ENCODE measurements at places on chromosomes 1 and 21.

DNA sequence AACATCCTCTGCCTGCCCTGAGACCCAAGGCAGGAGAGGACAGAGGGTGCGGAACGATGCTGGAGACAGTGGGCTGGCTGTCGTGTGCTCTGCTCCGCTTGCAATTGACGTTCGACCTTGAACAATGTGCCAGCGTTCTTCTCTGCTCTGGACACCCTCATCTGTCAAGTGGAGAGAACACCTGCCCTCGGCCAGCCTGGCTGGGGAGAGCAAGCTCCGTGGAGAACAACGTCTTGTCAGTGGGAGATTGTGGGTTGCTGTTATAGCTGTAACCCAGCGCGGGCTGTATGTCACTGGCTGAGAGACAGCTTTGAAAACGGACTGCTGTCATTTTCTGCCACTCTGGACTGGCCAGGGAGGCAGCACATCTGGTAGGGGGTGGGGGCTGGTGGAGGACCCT is 14.7 kb downstream of the KIAA1614 start:
- peak; percentile 75 for DNase-seq

DNA sequence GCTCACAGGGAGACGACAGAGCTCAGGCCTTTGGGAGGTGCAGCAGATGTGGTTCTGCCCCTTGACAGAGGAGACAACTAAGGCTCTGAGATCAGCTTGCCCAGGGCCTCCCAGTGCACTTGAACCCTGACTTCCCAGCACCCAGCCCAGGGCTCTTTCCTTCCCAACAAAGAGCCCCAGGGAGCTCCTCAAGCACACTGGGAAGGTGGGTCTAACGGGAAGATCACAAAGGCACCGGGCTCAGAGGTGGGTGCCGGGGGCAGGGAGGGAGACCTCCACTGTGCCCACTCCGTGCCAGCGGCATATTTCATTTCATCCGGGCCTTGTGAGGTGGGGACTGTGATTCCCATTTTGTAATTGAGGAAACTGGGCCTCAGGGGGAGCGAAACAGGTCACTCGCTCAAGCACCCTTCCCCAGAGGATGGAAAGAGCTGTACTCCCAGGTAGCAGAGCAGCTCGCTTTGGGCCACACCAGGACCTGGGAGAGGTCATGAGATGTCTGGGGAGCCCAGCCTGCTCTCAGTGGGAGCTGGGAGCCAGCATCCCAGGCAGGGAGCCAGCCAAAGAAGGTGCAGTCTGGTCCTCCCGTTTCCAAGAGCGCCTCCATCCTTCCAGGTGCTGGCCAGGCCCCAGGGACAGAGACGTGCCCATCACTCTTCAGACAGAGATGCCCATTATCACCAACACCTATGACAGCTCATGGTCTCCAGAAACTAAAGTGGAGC is 82.3 kb downstream of the SYT2 start:
- no peak for DNase-seq

DNA sequence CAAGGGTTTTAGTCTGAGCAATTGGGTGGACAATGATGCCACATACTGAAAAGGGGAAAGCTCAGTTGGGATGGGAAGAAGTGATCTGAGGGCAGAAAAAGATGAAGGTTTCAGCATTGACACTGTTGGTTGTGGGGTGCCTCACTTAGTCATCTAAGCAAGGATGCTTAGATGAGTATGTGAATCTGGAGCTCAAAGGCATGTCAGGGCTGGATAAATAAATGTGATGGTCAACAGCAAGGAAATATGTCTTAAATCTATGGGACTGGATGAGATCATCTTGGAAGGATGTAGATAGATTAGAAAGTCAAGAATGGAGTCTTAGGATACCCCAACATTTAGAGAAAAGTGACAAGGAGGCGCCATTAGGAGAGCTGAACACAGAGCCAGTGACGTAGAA is 114.6 kb downstream of the ZBTB18 start:
- no peak for DNase-seq

DNA sequence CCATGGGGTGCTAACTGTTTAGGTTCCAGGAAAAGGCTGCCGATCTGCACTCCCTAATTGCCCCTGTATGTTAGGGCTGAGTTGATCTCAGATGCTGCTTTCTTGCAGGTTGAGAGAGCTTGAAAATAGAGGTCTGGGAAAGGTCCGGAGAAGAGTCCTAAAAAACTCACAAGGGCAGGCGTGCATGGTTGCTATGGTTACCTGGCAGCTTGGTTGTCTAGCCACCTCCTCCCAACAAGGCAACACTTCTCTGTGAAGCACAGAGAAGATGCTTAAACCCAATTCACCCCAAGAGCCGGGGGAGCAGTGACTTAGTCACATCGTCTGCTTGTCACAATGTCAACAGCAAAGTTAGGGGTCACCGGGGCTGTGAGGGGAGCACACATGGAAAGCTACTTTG is 31.0 kb upstream of the LRRC52 start:
- no peak for DNase-seq

- DNase-seq, result peak; percentile 59
Measured at GRCh38 chr1:51518033-51518585, 957 bp downstream of the EPS15 start.

DNA sequence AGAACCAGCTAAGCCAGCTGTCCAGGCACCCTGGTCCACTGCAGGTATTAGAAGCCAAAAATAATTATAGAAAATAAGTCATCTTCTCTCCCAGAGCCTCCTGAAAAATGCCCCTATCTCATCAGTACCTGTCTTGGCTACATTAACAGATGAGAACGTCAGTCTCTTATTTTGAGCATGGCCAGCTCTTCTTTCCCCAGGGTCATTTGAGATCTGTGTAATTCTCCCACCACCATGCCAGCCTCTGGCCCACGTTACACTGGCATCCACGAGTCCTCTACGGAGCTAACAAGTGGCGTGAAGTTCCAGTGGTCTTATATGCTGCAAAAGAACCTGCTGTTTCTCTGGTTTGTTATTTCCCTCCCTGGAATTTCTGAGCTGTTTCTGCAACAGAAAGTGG is 118.0 kb downstream of the ATP5PO start:
- no peak for DNase-seq

DNA sequence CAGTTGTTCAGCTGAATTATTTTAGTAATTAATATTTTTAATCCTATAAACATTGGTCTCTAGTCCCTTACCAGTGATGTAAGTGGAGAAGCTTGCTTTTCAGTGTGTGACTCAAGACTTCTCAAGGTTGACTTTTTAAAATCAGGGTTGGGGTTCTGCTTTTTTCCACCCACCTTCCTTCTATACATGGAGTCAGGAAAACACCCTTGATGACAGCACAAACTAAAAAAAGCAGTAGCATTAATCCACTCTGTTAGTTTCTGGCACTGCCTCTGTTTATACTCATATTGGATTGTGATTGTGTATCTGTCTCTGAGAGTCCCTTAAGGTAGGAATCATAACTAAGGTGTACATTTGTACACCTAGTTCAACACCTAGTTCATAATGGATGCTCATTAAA is 8.3 kb upstream of the PLEKHO1 start:
- no peak for DNase-seq

DNA sequence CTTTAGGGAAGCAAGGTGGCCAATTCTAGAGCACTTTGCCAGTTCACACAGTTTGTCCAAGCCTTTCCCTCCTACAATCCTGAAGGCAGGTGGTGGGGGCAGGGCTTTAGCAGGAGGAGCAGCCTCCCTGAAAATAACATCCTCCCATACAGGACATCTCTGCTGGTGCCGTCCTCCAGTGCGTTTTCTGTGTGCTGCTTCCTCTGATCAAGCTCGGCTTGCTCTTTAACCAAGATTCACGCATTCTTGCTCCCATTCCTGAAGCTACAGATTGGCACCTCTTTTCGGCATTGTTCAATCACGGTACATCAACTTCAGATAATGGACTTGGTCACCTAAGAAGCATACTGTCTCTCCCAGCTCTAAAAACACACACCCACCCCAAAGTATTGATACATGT is 7.5 kb upstream of the DPT start:
- DNase-seq, result no peak

DNA sequence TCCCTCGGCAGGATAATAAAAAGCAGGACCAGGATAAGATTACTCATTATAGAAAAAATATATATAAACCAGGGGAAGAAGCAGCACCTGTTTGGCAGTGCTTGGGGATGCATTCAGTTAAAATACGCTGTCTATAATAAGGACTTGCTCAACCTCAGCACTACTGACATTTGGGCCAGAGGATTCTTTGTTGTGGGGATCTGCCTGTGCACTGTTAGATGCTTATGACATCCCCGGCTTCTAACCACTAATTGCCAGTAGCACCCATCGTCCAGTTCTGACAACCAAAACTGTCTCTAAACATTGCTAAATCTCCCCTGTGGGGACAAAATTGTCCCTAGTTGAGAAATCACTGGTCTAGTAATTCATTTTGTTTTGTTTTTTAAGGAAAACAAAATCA is 242.1 kb downstream of the SLC45A1 start:
- DNase-seq, result no peak

- DNase-seq, result no peak
Measured at GRCh38 chr1:33654267-33654834, 181.9 kb downstream of the ZSCAN20 start.

GRCh38 chr1:242523719-242524570 is 552 bp downstream of the PLD5 start:
- peak; percentile 10 for DNase-seq

DNA sequence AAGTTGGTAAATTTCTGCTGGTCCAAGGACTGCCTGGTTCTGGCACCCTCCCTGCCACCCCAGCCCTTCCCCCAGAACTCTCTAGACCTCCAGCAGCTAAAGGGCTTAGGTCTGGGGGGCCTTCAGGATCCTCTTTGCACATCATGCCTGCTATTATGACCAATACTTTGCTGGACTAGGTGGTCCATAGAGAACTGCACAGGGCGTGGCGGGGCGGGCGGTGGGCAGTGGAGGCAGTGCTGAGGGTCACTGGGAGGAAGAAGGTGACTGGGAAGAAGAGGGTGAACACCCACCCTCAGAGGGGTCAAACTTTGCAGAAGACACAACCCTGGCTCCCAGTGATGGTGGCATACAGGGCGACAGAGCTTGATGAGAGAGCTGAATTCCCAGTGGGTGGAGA is 18.2 kb downstream of the CDK18 start:
- no peak for DNase-seq

DNA sequence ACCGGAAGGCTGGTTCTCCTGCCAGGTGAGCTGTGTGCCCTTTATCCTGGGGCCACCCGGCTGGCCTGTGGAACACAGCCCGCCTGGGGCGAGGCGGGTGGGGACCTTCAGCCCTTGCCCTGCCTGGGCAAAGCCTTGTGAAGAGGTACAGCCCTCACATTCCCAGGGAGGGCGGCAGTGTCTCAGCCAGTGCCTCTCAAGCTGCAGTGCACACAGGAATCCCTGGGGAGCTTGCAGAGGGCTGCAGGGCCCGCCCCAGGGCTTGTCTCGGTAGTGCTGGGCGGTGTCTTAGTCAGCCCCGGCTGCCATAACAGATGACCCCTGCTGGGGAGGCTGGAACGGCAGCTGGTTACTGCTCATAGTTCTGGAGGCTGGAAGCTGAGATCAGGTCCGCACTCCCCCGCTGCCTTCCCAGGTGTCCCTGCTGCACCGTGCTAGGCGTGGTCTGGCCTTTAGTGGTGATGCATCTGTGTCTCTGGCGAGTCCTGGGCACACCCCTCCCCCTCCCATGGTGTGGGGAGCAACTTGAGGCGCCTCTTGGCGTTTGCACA is 12.6 kb downstream of the DFFB start:
- no peak for DNase-seq

DNA sequence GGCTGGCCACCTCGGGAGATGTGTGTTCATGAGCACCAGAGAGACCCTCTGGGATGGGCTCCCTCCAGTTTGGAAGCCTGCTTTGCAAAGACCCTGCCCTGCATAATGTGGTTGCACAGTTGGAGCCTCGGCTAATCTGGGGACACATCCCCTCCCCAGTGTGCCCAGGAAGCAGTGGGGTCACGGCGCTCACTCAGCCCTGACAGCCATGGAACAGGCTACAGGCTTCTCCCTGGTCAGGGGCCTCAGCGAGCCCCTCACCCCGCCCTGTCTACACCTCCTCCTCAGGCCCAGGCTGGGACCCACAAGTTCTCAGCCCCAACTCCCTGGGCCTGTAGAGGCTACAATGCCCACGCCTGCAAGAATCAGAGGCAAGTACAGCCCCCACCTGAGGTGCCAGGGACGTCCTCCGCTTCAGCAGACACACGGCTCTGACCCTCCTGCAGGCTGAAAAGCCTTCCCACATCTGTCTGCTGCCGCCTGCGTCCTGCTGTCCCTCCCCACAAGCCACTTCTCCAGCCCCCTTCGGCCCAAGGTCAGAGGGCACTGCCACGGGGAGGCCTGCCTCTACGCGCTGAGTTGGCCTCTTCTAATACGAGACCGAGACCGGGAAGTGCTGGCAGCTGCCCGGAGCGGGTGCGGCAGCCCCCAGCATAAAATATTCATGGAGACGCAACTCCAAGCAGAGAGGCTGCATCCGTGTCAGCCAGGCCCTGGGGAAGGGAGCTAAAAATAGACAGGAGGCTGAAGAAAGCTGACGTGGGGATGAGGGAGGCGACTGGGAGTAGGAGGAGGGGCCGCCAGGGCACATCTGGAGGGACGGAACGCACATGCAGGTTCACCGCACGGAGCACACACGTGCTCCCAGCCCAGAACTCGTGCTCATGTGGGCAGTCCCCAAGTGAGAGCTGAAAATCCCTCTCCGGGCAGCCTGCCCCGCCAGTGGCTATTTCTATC is 15.2 kb upstream of the GPR153 start:
- no peak for DNase-seq

- DNase-seq, result no peak
Measured at GRCh38 chr1:40844079-40844478, 18.1 kb downstream of the CITED4 start.

DNA sequence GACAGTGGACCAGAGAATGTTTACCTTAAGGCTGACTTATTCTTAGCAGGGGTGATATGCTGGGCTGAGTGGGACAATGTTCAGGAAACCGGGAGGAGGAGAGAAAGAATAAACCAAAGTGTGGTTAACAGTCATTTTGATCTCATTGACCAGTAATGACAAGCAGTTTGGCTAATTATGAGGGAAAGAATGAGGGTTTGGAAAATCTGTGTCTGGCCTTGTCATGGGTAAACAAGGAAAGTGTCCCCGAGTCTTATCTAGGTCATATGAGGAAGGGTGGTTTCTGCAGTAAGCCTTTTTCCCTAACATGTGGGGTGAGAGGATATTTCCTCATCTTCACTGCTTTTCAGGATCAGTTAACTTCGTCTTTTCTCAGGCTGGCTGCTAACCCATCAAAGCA is 155.0 kb downstream of the TPR start:
- DNase-seq, result no peak

- DNase-seq, result no peak
Measured at GRCh38 chr1:82392513-82392912, 591.8 kb downstream of the ADGRL2 start.

DNA sequence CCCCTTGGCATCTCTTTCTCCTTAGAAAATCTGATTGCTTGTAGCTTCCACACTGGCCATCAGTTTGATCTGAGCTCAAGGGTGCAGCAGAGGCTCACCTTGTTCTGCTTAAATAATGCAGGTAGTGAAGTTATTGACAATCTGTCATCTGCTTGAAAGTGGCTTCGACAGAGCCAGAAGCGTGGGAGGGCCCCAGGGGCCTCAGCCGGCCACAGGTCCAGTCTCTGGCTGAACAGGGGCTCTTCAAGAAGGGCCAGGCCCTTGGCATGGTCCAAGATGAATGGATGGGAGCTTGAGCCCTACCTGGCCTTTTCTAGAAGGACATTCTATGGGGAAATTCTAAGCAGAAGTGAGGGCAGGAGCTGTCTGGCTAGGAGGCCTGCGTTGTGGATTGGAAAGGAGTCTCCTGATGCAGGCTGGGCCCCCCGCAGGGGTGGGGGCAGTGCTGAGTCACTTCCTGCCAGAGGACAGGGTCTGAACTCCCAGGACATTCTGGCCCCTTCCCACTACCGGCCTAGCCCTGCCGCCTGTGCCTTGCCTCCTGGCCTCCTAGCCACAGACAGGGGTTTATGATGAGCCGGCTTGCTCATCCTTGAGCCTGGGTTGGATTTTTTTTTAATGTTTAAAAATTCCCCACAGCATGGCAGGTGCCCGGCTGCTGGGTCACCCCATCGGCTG is 162.3 kb upstream of the VAMP3 start:
- no peak for DNase-seq
